ENCODE measurements at places on chromosomes 4 and X. TPM values are rescaled to one million over a fixed set of nuclear protein-coding genes. Genes with fewer than 3 reads are reported as not detected.

DNA sequence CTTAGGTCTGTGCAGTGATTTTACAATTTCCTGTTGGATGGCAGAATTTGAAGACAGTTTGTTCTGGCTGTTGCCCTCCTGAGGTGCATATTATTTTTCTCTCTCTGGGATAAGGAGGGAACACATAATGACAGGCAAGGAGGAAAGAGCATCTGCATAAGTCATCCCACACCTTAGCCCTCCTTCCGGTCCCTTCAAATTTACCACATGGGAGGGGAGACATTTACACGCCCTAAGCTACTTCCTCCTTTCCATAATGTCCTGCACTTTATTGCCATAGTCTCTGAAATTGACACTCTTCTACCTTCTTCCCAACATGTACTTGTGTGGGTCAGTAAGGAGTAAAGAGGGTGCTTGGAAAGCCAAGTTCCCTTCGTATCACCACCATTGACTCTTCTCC is 13.9 kb downstream of the SMPX start:
- DNase-seq = no peak

GRCh38 chr4:38979081-38979480 is 53.1 kb downstream of the TMEM156 start:
- no peak for DNase-seq

- no peak for DNase-seq
These were observed 278.3 kb downstream of the TECRL start for GRCh38 chr4:64130907-64131306.

- DNase-seq = peak; percentile 43
These were observed 1.2 kb downstream of the PRKX start for GRCh38 chrX:3712051-3712869.

Gene CENPVL3
- polyA plus RNA-seq = 0.25 TPM

DNA sequence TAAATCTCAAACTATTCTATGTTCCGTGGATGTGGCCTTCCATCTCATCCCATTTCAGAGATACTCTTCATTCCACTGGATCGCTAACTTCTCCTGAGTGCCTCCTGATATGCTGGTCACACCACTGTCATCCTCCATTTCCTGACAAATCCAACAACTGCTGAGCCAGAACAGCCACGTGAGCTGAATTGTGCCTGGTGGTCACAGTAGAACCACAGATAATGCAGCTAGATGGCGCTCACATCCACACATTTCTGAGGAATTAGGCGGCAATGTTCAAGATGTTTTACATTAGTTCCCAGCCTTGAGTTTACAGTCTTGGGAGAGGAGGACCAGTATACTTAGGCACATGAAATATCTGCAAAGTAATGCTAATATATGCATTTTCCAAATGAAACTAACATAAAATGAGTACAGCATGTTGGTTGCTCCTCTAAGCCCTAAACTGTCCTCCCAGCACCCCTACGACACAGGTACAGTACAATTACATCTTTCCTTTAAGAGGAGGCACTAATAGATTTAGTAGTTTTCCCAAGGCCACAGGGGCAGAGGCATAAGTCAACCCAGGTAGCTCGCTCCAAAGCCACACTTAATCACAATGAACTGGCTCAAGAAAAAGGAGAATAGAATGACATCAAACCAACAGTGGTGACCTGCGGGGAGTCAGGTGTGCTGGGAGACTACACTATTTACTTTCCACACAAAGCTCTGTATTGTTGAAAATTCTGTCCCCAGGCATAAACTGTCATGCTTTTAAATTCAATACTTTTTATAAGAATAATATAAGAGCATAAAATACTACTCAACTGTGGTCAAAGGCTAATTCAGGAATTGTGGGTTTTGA is 134.2 kb downstream of the CHIC2 start:
- DNase-seq = peak; percentile 88
